HuH-7 (cell line): ENCODE measurements at places on chromosomes 5 and 9.
A peak's percentile ranks its signal among the peaks of the same experiment; 100 is the strongest.

- no peak for DNase-seq
These were observed 197.2 kb downstream of the GADD45G start for GRCh38 chr9:89801742-89802670.

- no peak for DNase-seq
These were observed 160.5 kb upstream of the TNC start for GRCh38 chr9:115278326-115279035.

- DNase-seq, result no peak
These were observed 28.1 kb downstream of the SLIT3 start for GRCh38 chr5:169272731-169273427.

DNA sequence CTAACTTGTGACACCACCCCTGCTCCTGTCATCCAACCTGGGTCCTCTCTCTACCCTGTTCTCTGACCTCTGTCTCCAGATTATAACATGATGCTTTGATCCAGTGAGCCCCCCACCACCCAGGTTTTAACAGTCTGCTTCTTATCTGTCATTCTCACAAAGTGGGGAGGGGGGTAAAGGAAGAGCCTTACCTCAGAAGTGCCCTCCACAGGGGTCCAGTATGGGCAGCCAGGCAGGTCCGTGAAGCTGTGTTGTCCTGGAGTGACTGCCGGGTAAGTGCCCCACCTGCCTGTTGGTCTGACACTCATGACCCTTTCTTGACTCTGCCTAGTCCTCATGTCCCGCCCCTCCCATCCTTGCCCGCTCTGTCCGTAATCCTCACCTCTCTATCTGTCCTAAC lies 3.4 kb downstream of the IL11RA start:
- DNase-seq, result no peak

DNA sequence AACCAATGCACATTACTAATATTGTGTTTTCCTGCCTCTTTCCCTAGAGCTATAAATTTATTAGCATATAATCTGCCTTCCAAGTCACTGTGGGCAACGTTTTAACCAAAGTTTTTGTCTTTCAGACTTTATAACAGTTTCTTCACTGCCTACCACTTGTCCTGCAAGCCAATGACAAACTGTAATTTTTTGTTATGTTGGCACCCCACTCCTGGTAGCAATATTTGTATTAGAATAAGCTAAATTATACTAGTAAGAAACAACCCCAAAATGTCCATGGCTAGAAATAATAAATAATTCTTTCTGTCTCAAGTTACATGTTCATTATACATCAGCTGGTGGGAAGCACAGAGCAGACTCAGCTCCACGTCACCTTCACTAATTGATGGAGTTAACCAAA lies 51.7 kb downstream of the ATPSCKMT start:
- no peak for DNase-seq

GRCh38 chr5:18465833-18466681 lies 831.8 kb downstream of the TAF11L14 start:
- peak; percentile 17 for DNase-seq

DNA sequence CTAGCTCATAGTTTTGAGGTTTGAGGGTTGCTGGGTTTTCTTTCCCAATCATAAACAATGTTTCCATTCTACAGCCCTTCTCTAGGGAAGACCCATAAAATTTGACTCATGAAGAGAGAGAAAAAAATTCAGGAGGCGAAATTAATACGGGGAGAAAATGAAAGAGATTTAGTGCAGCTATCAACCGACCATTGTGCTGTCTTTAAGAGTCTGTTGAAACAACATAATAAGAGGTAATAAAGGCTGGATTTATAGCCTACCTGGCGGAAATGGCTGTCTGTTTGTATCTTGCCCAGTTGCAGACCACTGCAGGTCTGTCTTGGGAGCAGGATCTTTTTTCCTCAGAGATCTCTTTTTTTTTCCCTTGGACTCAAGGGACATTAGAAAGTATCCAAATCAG lies 66.9 kb downstream of the TLR4 start:
- no peak for DNase-seq

GRCh38 chr9:5265939-5266338 lies 34.7 kb downstream of the INSL4 start:
- DNase-seq, result peak; percentile 1

DNA sequence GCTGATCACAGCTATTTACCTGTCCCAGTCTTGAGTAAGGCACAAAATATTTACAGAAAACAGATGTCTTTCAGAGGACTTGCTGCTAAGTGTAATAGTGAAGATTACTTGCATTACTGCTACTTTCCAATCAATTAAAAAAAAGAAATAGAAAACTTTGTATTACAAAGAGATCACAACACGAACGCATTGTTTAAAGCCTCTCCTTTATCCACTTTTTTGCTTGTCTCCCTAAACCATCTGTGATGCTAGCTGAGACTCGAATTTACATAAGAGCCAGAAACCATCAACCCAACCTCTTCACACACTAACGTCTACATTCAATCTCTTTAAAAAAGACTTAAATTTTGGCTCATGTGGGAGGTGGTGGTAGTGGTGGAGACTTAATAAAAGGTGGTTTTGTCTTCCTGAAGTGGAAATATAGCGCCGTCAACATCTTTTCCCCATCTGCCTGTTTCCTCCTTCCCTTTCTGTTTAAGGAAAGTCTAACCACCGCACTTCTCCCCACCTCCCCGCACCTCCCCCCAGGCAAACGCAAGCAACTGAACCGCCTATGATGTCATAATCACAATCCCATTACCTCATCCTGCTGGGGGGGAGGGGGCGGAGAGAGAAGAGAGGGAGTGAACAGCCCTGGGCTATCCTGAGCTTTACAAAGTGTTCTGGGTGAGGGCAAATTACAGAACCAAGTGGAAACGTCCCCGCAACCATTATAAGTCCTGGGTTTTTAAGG lies 948 bp upstream of the FAM53C start:
- peak; percentile 75 for DNase-seq

DNA sequence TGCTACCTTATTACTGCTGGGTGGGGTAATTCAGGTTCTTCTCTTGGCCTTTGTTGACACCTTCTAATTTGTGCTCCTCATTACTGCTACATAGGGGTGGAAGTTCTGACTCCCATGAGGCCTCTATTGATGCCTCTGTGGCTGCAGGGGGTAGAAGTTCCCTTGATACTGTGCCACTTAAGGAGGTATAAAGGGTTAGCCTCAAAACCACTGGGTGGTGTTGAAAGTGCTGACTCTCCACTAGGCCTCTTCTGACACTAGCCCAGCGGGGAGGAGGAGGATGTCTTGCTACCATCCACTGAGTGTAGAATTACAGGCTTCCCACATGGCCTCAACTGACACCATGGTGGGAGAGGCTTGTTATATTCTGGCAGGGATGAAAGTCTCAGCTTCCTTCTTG lies 36.7 kb upstream of the CCDC112 start:
- no peak for DNase-seq

DNA sequence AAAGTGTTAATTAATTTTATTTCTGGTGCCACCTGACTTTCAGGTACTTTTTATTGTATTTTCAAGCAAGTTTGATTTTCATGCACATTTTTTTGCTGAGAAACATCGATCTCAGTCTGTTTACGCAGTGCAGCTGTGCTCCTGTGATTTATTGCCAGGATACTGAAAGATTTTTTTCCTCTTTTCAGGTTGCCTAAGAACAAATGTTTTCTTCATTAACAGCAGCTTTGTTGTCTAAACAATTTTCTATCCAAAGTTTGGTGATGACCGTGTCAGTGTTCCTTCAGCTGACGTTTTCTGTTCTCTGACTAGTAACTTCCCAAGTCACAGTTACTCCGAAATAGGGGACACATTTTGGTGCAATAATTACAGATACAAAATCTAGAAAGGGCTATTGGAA lies 78.1 kb downstream of the VCAN start:
- DNase-seq, result no peak

GRCh38 chr9:12765088-12765798 lies 9.6 kb upstream of the LURAP1L start:
- DNase-seq, result no peak

DNA sequence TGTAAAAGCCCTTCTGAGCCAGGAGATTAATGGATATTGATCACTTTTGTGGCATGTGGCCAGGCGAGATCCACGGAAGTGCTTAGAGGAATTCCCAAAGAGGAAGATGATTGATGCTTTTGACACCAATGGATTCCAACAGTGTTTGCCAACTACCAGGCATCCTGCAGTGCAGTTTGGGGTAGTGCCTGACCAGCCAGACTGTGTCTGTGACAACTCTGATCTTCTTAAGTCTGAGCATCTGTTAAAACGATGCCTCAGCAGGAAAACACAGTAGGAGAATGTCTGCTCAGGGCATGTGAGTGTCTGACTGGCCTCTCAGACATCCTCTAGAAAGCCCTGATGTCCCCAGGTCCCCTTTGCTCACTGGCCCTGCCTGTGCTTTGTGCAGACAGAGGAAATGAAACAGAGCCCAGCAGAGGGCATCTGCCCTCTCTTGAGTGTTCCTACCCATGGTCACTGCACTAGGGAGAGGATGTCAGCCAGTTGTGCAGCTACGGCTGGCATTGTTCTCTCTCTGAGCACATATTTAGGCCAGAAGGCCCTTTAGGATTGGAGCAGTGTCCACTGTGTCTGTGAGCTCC lies 57.0 kb downstream of the TRPC7 start:
- DNase-seq, result peak; percentile 4

DNA sequence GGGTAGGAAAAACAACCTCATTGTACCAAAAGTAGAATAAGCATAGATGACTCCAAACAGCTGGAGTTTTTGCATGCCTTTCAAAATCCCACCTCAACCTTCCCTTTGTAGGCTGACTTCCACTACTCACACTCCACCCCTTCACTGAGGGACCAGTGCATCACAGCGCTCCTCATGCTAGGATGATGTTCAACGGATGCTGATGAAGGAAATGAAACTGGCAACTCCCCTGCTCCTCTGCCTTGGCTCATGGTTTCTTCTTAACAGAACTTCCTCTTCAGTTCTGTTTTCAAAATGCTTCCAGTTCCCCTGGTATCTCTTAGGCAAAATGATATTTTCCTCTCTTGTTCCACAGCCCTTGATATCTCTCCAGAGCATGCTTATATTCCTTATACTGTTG lies 29.0 kb downstream of the LIFR start:
- no peak for DNase-seq

- DNase-seq, result peak; percentile 36
These were observed 1.9 kb downstream of the STOM start for GRCh38 chr9:121368138-121368522.

DNA sequence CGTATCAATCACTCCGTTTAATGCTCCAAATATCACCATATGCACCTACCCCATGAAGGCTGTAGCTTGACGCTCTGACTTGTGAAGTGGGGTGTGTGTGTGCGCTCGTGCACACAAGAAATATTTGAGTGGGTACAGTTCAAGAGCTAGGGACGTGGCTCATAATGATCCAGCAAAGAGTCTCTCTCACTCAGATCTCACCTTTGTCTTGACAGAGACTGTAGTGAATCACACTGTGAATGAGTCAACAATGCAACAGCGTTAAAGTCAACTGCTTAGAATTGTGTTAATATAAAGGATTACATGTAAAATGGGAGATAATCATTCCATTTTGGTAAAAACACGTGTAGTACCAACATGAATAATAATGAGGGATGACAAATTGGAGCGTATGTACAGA lies 119.4 kb downstream of the MED27 start:
- DNase-seq, result no peak

GRCh38 chr5:1354576-1354975 lies 9.7 kb upstream of the CLPTM1L start:
- DNase-seq, result no peak

- no peak for DNase-seq
These were observed 79.6 kb downstream of the TLR4 start for GRCh38 chr9:117783828-117784227.

DNA sequence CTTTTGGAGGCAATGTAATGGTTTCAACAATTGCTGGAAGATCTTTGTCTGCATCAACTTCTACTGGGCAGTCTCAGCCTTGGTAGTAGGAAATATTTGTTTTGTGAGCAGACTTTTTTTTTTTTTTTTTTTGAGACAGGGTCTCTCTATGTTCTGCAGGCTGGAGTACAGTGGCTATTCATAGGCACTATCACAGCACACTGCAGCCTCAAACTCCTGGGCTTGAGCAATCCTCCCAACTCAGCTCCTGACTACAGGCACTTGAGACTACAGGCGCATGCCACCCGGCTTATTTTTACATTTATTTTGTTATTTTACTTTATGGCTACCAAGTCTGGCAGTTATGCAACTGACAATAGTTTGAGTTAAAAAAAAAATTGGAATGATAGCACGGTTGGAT lies 187.3 kb downstream of the SNX18 start:
- DNase-seq, result no peak

DNA sequence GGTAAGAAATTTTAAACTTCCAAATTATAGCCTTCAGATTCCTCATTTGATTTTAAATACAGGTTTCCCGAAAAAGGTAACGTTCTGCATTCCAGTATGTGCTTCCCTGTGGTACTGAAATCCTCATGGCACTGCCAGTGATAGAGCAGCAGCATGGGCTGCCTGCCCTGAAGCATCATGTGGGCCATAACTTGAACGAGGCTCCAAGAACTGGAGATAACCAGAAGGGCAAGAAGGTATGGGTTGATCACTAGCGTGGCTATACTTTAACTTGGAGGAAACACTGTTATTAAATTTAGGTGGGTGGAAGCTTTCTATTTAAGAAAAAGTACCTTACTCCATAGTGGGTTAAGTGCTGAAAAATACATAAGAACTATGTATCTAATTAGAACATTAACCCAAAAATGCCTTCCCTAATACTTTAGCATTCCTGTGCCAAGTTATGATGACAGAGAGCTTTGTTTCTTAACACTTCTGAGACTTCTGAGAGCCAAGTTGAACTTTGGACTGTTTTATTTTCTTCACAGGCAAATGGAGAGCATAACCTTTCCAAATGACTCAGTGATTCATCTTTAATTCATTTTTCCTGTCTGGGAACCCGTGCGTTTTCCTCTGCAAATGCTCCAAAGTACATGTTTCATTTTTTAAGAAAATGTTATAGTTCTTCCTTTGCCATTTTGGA lies 191.5 kb upstream of the GNA14 start:
- DNase-seq, result no peak

GRCh38 chr9:124795881-124796431 lies 19.0 kb downstream of the OLFML2A start:
- DNase-seq, result no peak

GRCh38 chr9:129146441-129146941 lies 31.6 kb downstream of the IER5L start:
- DNase-seq, result no peak

DNA sequence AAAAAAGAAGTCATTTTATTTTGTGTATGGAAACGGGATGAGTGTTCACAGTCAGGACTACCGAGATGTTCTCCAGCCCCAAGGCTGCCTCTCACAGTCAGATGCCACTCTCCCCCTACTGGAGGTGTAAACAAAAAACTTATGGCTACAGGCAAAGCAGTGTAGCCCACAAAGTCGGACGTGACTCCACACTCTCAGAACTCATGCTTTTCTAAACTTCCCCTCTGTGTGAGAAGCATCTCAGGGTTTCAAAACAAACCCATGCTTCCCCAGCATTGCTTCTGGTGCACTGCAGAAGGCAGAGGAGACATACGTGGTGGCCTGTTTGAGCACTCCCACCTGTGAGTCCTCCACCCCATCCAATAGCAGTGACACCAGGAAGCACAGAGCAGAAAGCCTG lies 580.3 kb downstream of the BNC2 start:
- DNase-seq, result no peak

- DNase-seq, result peak; percentile 46
These were observed at the start of gene ERBIN for GRCh38 chr5:65926276-65926783. Gene ERBIN (plus strand): TSS chr5:65926575. CDS start chr5:65992719, 66,144 bp downstream.

- no peak for DNase-seq
These were observed 34.4 kb downstream of the ERGIC1 start for GRCh38 chr5:172868436-172868923.

- DNase-seq, result no peak
These were observed 108.2 kb upstream of the TBC1D2 start for GRCh38 chr9:98363644-98364043.
